Natural killer cell treated with Interleukin-12 subunit alpha and Interleukin-12 subunit beta and Interleukin-15 and Interleukin-18, amount 100 ng/mL, for 72 hours (primary cell): ENCODE measurements at places on chromosomes 2 and 18. TPM values are rescaled to one million over a fixed set of nuclear protein-coding genes. Genes with fewer than 3 reads are reported as not detected.

Gene CDCA7
- 55.4 TPM for total RNA-seq

GRCh38 chr2:100416935-100417710 is at the start of gene CHST10:
Gene CHST10, minus strand, starts transcription at chr2:100417668. Its CDS starts 10,993 bp downstream, at chr2:100406675.
- H3K4me1 ChIP-seq: peaks cover 12% of the 10 kb centered on the region
- H3K36me3 ChIP-seq: no peaks in the 10 kb centered on the region
- H3K27me3 ChIP-seq: no peaks in the 10 kb centered on the region
- DNase-seq: peak; percentile 77
- H3K27ac ChIP-seq: peak within 1 kb of the TSS; percentile 38
- H3K4me3 ChIP-seq: peak within 1 kb of the TSS; percentile 92

Gene RGPD8
- 19.5 TPM for total RNA-seq

Gene CNDP1
- total RNA-seq: 0.57 TPM

- H3K27ac ChIP-seq: no peak overlapping the region
- no peak for DNase-seq
- no peak overlapping the region for H3K4me3 ChIP-seq
- peaks cover 10% of the 10 kb centered on the region for H3K4me1 ChIP-seq
- no peaks in the 10 kb centered on the region for H3K27me3 ChIP-seq
These were observed 72.0 kb downstream of the GALNT1 start for GRCh38 chr18:35653392-35654135.

- H3K27ac ChIP-seq: no peak overlapping the region
- DNase-seq: no peak
- H3K4me1 ChIP-seq: peaks cover 7% of the 10 kb centered on the region
These were observed 68.1 kb downstream of the NEDD4L start for GRCh38 chr18:58112174-58112573.

Gene PRR30
- not detected for total RNA-seq

DNA sequence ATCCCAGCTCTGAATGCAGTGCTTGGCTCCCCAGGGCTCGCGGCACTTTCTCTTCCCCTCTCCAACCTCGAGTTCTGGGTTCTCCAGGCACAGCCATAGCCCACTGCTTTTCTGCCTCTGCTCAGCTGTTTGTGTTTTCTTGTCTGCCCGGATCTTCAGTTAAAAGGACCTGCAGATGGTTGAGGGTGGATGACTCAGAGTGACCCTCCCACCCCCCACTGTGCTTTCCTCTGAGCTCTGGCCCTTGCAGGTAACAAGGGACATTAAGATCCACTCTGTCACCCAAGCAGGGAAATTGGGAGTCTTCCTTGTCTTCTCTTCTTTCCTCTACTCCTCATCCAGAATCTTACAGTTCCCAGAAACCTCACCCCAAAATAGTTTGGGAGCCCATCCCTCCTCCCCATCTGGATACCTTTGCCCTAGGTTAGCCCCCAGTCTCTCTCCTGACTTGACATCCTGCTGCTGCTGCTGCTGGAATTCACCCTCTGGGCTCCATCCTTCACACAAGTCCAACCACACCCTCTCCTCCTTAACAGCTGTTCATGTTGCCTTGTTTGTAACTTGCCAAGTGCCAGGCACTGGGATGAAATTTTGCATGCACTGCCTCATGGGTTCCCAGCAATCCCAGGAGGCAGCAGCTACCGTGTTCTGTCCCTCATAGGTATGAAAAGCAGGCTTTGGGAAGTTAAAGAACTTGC is 157.9 kb upstream of the TTC39C start:
- no peaks in the 10 kb centered on the region for H3K27me3 ChIP-seq
- no peaks in the 10 kb centered on the region for H3K36me3 ChIP-seq
- no peak overlapping the region for H3K27ac ChIP-seq
- DNase-seq: no peak

GRCh38 chr2:203871371-203871983 is 3.9 kb downstream of the CTLA4 start:
- H3K4me1 ChIP-seq: peaks cover 53% of the 10 kb centered on the region
- peak overlapping the region; percentile 90 for H3K27ac ChIP-seq
- DNase-seq: no peak
- H3K36me3 ChIP-seq: peaks cover 48% of the 10 kb centered on the region

- no peak overlapping the region for H3K27ac ChIP-seq
- H3K27me3 ChIP-seq: no peaks in the 10 kb centered on the region
- DNase-seq: no peak
- no peaks in the 10 kb centered on the region for H3K36me3 ChIP-seq
These were observed 70.3 kb downstream of the CHST9 start for GRCh38 chr18:27114842-27115241.

Gene CCDC178
- total RNA-seq: not detected

DNA sequence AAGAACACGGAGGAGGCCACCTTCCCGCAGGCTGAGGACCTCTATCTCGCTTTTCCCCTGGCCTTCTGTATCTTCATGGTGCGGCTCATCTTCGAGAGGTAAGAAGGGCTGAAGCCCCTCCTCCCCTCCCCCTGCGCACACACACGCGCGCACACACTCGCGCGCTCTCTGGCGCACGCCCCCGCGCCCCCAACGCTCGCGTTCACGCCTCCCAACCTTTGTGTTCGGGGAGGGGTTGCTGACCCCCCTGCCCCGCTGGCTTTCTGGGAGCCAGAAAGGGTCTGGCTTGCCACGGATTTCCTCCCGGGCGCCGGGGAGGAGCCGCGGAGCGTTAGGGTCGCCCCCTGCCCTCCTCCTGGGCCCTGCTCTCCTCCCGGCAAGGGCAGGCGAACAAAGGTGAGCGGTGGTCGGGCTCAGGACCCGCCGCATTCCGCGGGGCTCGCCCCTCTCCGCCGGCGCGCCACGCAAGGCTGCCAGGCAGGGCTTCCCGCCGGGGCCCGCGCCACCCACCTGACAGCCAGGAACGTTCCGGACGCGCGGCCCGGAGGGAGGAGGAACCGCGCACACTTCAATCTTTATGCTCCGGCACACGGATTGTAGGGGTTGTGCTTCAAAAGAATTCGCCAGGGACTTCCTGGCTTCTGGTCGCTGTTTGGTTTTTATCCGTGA is 583 bp downstream of the CERS6 start:
- H3K27me3 ChIP-seq: no peaks in the 10 kb centered on the region
- DNase-seq: peak; percentile 62
- H3K27ac ChIP-seq: peak overlapping the region; percentile 60
- no peaks in the 10 kb centered on the region for H3K36me3 ChIP-seq

- no peak for DNase-seq
- H3K4me3 ChIP-seq: no peak overlapping the region
- H3K27ac ChIP-seq: no peak overlapping the region
- no peaks in the 10 kb centered on the region for H3K36me3 ChIP-seq
These were observed 1404.9 kb upstream of the SLC39A10 start for GRCh38 chr2:194252127-194252526.

Gene BMP10
- total RNA-seq: not detected

Gene SP9
- total RNA-seq: not detected

DNA sequence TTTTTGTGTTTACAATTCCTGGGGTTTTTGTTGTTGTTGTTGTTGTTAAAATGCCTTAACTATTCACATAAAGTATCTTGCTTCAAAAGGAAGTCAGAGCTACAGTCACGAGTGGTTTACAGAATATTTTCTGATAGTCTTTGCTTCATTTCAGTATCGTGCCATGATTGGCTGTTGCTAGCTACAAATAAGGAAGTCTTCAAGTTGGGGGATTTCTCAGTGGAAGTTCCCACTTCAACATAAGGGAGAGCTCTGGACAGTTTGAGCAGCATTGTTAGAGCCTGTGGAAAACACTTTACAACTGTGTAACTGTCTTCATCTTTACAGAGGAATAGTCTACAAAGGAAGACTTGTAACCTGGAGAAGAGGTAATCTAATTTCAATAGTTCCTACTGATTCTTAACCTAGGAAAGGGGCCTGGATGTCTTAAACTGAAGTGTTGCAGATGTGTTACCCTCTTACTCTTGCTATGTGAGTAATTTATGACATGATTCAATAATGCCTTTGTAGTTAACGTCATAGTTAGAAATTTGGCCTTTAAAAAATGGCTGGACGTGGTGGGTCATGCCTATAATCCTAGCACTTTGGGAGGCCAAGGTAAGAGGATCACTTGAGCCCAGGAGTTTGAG is 23.4 kb upstream of the TANK start:
- H3K4me3 ChIP-seq: peak overlapping the region; percentile 91
- peaks cover 33% of the 10 kb centered on the region for H3K36me3 ChIP-seq
- H3K27me3 ChIP-seq: no peaks in the 10 kb centered on the region
- DNase-seq: peak; percentile 76
- peak overlapping the region; percentile 88 for H3K27ac ChIP-seq
- peaks cover 63% of the 10 kb centered on the region for H3K4me1 ChIP-seq

- H3K4me1 ChIP-seq: peaks cover 52% of the 10 kb centered on the region
- H3K36me3 ChIP-seq: peaks cover 8% of the 10 kb centered on the region
- DNase-seq: no peak
- H3K27me3 ChIP-seq: no peaks in the 10 kb centered on the region
- no peak overlapping the region for H3K4me3 ChIP-seq
These were observed 64.4 kb downstream of the IKZF2 start for GRCh38 chr2:213087040-213087439.

GRCh38 chr2:28506112-28506910 is 10.5 kb downstream of the PLB1 start:
- H3K27me3 ChIP-seq: peaks cover 6% of the 10 kb centered on the region
- DNase-seq: no peak
- H3K4me1 ChIP-seq: peaks cover 16% of the 10 kb centered on the region
- no peak overlapping the region for H3K27ac ChIP-seq
- H3K36me3 ChIP-seq: no peaks in the 10 kb centered on the region
- no peak overlapping the region for H3K4me3 ChIP-seq

Gene ATP6V1B1
- 6.5 TPM for total RNA-seq

DNA sequence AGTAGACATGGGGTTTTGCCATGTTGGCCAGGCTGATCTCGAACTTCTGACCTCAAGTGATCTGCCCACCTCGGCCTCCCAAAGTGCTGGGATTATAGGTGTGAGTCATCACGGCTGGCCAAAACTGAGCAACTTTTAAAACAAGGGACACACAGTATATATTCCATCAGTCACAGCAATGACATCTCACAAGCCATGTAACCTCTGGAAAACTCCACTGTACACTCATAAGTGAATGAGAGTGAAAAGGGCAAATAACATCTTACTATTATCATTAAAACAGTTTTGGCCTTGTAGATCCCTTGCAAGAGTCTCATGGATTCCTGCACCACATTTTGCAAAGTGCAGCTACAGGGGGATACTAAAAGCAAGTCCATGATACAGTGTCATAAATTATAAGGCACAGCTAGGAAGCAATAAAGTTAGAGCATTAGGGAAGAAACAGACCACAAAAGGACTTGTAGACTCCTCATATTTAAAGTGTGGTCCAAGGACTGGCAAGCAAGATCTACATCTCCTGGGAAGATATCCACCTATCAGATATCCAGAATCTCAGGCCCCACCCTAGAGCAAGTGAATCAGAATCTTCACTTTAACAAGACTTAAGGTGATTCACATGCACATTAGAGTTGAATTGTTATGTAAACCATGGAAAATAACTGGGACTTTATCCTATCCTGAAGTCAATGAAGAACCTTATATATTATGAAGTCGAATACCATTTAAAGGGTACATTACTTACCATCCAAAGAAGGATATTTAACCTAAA is 5.7 kb downstream of the SMC6 start:
- DNase-seq: no peak
- no peak overlapping the region for H3K4me3 ChIP-seq
- peaks cover 19% of the 10 kb centered on the region for H3K4me1 ChIP-seq
- H3K27ac ChIP-seq: no peak overlapping the region
- H3K36me3 ChIP-seq: peaks cover 6% of the 10 kb centered on the region
- no peaks in the 10 kb centered on the region for H3K27me3 ChIP-seq
